ENCODE measurements at places on chromosomes 2 and 18.

- DNase-seq = no peak
Observed at GRCh38 chr2:57862727-57863126, 183.9 kb upstream of the VRK2 start.

DNA sequence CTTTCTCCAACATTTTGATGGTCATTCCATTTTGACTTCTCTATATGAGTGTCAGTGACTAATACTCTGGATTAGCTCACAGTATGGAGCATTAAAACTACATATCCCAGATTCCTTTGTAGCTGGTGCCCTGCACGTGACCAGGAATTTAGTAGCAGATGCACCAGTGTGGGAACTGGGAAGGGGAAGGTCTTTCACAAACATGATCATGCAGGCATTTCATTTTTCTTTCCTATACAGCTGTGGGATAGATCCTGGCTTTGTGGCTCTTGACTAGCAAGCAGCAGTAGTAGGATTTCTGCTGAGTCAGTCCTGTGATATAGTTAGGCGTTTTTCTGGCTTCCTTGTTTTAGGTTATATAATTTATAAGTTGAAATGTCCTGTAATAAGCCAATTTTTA is 971.0 kb upstream of the CDH2 start:
- DNase-seq = no peak

- no peak for DNase-seq
Observed at GRCh38 chr2:37641582-37642171, 29.8 kb downstream of the CDC42EP3 start.

DNA sequence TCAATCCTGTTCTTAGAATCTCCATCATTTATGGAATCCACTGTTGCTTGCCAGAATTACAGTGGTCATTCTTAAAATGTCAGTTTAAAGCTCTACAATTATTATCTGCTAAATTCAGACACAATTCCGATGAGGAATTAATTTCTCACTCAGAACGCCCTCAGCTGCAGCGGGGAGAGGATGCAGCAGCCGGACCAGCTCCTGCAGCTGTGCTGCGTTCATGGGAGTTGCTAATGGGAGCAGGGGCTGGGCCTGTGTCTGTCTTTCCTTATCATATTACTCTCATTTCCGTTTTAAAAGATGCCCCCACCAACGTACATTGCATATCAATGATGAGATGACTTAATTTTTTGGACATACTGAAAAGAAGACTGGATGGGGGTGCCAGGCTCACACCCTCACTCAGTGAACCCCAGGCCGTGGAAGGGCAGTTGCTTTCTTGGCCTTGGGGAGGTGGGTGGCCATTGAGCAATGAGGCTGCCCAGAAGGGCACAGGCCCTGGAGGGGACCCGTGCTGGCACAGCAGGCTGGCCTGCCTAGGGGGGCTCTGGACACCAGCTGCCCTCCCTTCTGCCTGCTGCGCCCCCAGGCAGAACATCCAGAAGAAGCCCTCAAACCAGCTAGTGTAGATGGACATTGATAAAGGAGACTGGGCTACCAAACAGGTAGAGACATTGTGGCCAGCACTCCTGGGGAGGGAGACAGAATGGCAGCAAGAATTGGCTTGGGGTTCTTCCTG is 503.6 kb upstream of the MYT1L start:
- no peak for DNase-seq

GRCh38 chr2:240155048-240155744 is 14.7 kb upstream of the OTOS start:
- no peak for DNase-seq
